Neuronal stem cell (in vitro differentiated cells): ENCODE measurements at places on chromosomes 16 and 17.

DNA sequence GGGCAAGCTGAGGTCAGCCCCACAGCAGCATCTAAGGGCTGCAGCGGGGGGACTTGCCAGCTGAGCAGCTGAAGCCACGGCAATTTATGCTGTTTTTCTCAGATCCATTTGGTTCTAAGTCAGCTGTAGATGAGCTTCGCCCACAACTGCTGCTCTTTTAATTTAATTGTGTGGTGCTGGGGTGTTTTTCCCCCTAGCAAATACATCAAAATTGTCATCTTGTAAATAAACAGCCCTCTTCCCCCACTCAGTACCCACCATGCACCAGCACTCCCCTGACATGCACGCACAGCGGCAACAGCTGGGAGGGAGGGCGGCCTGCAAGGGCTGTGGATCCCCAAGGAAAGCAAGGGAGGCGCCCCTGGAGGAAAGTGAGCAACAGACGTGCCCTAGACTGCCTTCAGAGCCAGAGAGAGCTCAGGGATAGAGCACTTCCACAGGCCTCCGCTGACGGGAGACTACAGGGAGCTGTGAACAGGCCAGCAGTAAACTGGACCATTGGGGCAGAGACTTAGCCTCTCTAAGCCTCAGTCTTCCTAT is 149.5 kb downstream of the TMEM132E start:
- DNase-seq: no peak

GRCh38 chr16:2275476-2276367 is 7.8 kb upstream of the RNPS1 start:
- no peak for DNase-seq

DNA sequence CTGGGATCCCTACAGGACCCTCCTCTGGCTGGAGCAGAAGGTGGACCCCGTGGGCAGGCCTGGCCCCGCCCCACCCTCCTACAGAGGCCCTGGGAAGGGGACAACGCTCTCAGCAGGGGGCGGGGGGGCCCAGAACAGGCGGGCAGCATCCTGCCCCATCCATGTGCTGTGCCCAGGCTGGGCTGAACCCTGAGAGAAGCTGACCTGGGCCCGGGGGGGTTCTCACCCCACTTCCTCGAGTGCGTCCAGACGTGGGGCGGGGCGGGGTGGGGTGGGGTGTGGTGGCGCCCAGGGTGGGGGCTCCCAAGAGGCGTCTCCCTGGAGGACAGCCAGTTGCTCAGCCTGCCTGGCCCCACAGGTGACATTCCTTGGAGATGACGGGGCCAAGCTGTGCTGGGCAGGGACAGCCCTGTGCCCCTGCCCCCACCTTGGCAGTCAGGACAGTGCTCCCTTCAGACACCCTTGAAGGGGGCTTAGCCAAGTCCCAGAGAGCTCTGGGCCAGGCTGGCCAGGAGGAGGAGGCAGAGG is 390 bp upstream of the UNC13D start:
- no peak for DNase-seq

GRCh38 chr16:12350945-12351344 is 374.4 kb downstream of the SNX29 start:
- DNase-seq: no peak

GRCh38 chr17:3641014-3641413 is 4.5 kb downstream of the CTNS start:
- no peak for DNase-seq

- no peak for DNase-seq
These were observed 19.0 kb downstream of the EMP2 start for GRCh38 chr16:10561425-10561824.

- DNase-seq: no peak
These were observed 36.0 kb downstream of the ARHGAP23 start for GRCh38 chr17:38464251-38464722.

DNA sequence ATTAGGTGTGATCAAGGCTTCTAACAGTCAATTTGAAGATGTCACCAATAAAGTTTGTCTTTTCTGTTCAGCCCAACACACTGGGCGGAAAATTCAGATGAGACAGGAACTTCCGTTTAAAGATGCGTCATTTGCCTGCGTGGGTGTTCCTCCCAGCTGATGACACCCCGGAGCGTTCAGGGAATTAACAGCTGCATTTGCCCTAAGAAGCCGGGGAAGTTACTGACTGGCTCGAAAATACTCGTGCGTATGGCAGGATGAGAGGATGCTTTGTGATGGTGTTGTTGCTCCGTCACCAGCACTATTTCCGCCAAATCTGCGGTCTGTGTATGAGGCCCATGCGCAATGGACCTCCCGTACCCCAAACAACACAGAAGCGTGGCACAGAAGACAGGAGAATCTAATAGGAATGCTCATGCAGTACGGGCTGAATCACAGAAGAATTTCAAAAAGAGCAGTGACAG is 11.9 kb upstream of the PVALEF start:
- no peak for DNase-seq

DNA sequence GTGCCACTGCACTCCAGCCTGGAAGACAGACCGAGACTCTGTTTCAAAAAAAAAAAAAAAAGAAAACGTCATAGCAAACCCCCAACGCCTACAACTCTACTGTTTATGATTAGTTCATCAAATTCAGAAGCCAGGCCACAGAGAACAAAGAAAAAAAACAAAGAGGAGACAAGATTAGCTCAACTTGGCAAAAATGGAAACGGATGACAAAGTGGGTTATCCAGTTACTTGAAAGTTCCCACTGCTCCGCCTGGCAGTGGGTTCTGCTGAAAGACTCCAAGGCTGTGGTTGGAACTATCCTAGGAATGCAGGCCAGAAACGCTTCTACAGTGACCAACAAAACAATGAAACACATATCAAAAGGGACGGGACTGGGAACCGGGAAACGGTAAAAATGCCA is 53.1 kb downstream of the MRM3 start:
- DNase-seq: no peak

DNA sequence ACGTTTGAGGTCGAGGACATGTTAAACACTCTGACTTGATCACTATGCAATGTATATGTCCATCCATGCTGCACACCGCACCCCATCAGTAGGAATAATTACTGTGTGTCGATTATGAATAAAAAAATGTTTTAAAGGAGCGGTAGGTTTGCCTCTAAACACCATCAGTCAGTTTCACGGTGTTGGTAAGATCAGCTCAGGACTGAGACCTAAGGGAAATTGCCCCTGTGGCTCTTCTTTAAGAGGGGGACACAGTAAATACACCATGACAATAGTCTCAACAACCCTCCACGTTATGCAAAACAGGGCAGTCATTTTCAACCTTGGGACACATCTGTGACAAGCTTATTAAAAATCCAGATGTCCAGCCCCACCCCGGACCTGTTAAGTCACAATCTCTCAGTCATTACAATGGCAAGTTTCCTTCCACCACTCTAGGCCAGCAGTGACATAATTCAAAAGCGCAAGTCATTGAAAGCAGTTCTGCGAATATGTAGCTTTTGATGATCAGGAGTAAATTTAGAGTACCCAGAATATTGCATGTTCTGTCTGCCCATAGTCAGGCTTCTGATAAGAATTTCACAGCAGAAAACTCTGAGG is 1.2 kb downstream of the ATMIN start:
- no peak for DNase-seq

GRCh38 chr17:48406936-48407567 is 23.0 kb downstream of the SKAP1 start:
- DNase-seq: no peak

GRCh38 chr17:29617481-29618271 is 5.0 kb downstream of the CORO6 start:
- DNase-seq: no peak

DNA sequence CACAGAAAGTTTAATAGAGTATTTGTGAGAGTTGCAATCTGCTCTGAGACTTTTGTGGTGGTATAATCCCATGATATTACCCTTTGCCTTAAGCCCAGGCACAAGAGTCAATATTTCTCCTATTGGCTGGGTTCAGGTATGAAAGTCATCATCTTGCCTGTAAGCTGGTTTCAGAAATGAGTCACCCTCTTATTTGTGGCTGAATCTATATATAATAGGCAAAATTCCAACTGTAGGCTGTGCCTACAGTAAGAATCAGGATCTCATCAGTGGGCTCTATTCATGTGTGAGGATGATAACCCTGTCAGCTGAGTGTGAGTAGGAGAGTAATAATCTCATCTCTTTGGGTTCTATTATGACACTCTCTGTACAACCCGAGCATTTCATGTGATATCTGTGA is 2103.1 kb downstream of the TP53TG3F start:
- DNase-seq: no peak

GRCh38 chr17:31788956-31789355 is 70.1 kb downstream of the COPRS start:
- DNase-seq: no peak

GRCh38 chr17:11342138-11342537 is 101.1 kb downstream of the SHISA6 start:
- no peak for DNase-seq

DNA sequence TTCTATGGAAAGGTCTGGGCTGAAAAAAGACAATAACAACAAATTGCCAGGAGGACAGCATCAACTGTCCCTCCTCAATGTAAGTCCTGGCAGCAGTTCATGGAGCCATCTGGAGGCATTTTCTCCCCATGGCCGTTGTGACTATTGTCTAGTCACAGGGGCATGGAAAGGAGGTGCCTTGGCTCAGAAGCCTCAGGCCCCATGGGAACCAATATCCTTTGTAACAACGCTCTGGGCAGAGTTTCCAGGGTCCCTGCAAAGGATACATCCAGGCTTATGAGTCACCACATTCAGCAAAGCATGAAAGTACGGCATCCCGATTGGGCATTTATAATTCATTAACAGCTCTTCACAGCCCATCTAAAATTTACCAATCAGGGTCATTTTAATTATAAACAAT is 85.2 kb downstream of the GLG1 start:
- no peak for DNase-seq

- no peak for DNase-seq
These were observed 1.0 kb downstream of the RNF166 start for GRCh38 chr16:88705076-88705684.

DNA sequence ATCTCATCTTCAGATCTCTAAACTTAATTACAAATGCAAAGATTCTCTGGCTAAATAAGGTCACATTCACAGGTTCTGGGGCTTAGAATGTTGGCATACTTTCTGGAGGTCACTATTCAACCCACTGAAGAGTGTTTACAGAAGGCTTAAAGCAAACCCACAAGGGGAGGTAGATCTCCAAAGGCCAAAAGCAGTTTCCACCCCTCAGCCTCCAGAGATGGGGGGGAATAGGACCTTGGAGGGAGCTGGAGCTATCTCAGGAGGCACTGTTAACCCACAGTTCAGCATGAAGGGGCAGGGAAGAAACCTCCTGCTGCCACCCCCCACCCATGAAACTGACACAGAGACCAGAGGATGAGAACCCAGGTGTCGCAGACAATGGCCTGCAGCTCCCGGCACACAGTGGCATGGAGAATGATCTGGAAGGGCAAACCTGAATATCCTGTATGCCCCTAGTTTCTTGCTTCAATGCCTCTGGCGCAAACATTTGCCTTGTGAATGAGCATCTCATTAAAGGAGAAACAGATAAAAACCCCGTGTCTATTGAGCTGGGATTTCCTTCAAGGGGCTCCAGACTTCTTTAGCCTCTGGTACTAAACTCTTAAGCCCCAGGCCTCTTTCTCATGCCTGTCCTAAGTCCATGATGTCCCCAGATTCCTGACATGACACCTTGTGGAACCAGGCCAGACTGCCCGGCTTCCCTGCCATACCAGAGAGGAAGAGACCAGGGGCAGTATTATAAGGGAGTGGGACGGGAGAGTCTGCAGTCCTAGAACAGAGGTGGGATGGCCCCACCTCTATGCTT is 103.1 kb upstream of the CDH5 start:
- no peak for DNase-seq

- DNase-seq: no peak
These were observed 77.9 kb upstream of the DYNLRB2 start for GRCh38 chr16:80462917-80463316.

GRCh38 chr16:57261806-57262205 is 16.7 kb downstream of the ARL2BP start:
- DNase-seq: no peak

DNA sequence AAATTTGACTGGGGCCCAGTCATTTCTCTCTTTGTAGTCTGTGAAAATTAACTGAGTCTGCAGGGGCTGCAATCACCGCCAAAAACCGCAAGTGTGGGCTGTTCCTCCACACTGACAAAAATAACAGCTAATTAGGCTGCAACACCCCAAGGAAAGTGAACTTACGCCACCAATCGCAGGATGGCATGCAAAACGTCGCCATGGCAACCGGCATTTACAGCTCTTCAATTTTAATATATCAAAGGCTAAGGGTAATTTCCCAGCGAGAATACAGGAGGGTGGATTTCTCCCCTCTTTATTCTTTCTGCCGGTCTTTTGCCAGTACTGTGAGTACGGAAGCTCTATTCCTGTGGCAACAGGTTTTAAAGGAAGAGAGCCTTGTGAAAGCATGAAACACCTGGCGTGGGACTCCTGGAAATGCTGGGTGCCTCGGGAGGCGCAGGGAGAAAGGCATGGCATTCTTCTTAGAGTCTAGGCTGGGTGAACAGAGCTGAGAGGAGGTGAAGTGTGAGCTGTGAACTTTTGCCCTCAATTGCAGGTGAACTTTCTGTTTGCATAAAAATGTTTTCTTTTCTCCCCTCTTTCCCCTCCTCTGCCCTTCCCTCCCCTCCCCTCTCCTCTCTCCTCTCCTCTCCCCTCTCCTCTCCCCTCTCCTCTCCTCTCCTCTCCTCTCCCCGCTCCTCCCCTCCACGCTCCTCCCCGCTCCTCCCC is 399.7 kb downstream of the XYLT1 start:
- peak; percentile 47 for DNase-seq

DNA sequence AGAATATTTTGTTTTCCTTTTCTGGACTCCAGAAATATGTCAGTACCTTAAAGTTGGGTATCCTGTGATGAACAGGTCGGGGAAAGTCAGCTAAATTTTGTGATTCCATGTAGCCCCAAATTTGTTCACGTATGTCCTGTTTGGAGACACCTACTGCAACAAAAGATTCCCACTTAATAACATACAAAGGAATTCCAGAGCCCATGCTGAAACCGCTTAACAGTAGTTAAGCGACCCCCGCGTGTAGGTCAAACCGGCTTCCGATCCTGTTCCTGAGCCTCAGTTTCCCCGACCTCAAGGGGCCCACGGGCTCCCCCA is 477 bp downstream of the MTHFSD start:
- no peak for DNase-seq

DNA sequence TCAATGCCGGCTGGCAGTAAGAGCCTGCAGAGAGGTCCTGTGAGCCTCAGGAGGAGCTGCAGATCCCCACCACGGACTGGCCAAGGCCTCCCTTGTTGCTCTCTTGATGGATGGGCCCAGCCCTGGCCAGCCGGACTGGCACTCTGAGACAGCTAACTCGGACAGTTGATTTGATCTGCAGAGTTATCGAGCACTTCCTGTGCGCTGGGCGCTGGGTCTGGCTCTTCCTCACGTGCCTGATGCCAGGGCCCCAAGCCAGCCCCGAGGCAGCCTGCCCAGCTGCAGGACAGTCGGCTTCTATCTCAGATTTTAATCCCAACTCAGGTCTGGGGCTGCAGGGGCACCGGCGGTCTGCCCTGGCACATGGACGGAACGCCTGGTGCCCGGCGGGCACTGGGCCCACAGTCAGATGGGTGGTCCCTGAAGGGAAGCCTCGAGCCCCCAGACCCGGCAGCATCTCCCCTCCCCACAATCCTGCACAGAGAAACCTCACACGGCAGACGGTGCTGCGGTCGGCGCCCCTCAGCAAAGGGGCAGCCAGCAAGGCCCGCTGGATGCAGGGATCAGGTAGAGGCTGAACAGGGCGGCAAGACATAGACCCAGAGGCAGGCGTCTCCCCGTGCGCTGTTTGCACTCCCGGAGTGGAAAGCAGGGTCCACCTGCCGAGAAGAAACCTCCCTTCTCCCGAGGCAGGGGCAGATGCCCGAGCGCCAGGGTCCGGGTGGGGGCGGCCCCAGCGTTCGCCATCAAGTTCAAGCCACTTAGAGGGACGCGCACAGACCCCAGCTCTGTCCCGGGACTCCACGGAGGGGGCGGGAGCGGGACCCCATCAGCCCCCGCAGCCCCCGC is 34.0 kb downstream of the TIMM22 start:
- DNase-seq: no peak

- no peak for DNase-seq
These were observed at the start of gene ENPP7 for GRCh38 chr17:79730769-79731483. Gene ENPP7, plus strand, starts transcription at chr17:79730943. Its CDS starts 197 bp downstream, at chr17:79731140.
